ENCODE measurements at places on chromosomes 3 and 15.

GRCh38 chr3:149507491-149508324 is 33.2 kb downstream of the TM4SF4 start:
- DNase-seq: no peak

DNA sequence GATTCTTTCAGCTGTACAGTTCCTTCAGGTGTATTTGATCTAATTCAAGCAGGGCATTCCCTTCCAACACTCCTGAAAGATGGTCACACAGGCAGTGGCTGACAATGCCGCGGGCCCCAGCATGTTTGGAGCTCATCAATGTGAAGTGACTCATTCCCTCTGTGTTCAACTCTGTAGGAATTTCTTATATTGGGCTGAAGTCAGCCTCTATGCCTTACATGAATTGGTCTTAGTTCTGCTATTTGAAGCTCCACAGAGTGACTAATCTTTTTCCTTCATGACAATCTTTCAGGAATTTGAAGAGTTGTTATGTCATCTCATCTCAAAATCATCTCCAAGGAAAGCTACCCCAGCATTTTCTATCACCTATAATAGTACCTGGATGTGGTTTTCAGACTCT is 142.5 kb upstream of the C2CD4B start:
- DNase-seq: no peak

DNA sequence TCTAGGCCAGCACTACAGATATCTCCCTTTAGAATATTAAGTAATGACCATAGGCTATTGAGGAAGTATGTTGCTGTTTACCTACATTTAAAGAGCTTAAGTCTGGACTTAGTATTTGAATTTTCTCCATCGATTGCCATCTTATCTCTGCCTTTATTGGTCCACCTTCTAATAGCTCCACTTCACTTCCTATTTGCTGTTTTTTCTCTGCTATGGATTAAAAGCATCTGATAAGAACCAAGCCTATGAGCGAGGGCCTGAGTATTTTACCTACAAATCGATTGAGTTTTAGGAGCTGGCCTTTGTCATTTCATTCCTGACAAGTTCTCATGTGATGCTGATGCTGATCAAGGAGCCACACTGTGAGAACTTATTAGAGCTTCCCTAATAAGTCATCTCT is 52.6 kb upstream of the AKAP13 start:
- no peak for DNase-seq

GRCh38 chr15:57445872-57446271 is 69.6 kb downstream of the CGNL1 start:
- DNase-seq: no peak

DNA sequence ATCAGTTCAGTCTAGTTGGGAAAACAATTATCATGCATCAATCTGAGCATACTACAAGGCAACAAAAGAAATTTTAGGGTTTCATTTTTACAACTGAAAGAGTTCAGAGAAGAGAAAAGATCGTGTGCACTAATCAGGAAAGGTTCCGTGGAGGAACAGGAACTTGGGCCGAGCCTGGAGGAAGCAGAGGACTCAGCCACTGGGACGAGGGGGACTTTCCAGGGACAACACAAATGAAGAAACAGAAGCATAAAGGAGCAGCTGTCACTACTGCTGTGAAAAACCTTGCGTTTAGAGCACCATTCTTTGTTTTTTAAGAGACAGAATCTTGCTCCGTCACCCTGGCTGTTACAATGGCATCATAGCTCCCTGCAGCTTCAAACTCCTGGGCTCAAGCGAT is 60.5 kb downstream of the MYO1E start:
- no peak for DNase-seq

- DNase-seq: no peak
Measured at GRCh38 chr3:28476194-28476593, 127.6 kb upstream of the AZI2 start.

DNA sequence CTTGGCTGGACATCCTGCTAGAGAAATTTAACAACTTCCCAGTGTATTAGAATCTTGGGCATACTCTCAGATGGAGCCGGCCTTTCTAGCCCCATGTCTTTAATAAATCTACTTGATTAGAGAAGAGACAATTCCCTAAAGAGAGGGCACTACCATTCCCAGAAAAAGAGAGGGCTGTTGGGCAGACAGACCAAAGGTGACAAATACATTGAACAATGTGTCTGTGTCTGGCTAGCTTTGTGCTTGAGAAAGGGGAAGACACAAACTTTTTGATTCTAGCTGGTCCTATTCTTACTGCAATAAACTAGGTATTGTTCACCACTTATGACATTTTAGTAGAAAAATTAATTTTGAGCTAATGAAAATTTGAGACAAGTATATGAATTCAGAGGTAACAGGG is 57.7 kb downstream of the DUT start:
- no peak for DNase-seq
